NCI-H2107 (cell line): ENCODE measurements at places on chromosomes 13 and 19.
A peak's percentile ranks its signal among the peaks of the same experiment; 100 is the strongest.

GRCh38 chr13:32969516-32969941 lies 46.7 kb upstream of the KL start:
- no peak for DNase-seq

GRCh38 chr13:43305416-43305815 lies 282.0 kb downstream of the DNAJC15 start:
- DNase-seq: no peak

DNA sequence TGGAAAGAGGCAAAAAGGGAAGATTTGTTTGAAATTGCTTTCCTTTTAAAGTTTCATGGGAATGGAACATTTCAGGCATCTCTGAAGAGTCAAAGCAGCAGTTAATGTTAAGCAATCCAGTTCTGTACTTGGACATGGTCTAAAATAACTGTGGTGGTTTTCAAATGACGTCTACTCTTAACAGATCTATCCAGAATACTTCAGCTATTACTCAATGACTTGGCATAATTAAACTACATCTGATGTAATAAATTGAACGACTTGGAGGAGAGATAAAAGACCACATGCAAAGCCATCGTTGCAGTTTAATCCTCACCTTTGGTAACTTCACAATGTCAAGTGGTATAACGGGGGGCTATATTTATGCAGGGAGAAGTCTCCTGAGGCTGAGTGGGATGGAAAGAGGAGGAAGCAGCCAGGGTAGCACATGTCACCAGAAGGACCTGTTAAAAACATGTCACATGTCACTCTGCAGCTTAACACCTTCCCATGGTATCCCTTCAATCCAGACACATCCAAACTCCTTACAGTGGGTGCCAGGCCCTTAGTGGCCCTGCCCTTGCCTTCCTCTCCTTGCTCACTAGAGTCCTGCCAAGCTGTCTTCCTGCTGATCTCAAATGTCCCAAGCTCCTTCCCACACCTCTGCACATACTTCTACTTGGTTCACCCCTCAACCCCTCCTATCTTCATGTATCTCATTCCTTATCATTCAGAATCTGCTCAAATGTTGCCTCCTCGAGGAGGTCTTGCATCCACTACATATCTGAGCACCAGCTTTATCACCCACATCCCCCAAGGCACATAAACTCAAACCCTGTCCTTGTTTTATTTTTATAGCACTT lies 327.8 kb downstream of the SUCLA2 start:
- DNase-seq: no peak

DNA sequence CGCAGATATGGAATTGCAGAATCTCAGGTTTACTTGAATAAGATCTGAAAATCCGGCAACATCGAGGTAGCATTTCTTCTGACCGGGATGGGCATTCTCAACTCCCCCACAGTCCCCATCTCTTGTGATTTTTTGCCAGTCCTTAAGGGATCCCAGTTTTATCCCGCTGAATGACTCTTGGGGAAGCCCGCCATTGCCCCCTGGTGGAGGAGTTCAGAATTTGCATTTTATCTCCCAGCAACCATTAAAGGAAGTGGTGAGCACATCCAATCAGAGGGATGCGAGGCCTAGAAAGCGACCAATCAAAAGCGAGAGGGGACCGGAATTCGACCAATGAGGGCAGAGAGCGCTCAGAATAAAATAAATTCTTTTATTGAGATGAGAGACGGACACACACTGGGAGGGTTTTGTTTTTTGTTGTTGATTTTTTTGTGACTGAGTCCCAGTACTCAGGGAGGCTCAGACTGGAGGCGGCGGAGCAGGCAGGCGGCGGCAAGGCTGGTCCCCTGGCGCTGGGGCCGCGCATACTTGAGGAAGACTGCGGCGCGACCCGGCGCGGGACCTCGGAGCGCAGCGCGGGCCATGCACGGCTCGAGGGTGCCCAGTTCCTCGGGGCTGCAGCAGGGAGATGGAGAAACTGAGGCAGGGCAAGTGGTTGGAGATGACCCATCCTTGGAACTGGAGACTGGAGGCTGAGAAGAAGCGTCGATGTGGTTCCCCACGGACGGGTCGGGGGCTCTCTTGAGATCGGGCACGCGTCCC lies 3.9 kb upstream of the TTC9B start:
- peak; percentile 68 for DNase-seq

DNA sequence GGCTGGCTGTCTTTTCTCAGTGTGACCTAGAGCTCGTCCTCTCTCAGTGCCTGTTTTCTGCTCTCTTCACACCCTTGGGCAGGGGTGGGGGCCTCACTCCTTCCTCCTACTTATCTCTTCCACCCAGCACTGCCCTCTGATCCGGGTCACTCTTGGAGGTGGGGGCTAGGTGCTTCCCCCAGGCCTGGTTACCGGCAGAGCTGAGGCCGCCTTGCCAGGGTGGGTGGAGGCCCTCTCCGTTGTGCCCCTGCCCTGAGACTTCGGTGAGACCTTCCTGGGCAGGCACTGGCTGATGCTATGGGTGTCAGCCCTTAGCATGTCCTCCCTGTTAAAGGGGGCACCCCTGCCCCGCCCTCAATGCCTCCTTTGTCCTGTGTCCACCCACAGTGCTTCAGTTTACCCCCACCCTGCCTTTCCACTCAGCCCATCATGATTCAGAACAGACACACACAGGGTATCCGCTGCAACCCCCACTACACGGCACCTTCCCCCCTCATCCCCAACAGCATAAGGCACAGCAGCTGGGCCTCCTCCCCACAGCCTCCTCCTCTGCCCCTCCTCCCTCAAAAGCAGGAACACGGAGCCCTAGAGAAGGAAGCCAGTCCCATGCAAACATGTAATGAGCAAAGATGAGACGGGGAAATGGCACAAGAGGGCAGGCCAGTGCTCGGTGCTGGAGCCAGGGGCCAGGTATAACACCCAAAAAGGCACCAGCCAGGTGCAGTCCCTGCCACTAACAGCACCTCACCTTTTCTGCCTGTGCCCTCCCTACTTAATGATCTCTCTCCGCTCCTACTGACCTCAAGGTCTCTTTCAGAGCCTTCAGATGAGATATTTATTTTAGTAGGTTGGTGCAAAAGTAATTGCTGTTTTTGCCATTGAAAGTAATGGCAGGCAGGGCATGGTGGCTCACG lies 9.8 kb downstream of the ZGLP1 start:
- DNase-seq: no peak

DNA sequence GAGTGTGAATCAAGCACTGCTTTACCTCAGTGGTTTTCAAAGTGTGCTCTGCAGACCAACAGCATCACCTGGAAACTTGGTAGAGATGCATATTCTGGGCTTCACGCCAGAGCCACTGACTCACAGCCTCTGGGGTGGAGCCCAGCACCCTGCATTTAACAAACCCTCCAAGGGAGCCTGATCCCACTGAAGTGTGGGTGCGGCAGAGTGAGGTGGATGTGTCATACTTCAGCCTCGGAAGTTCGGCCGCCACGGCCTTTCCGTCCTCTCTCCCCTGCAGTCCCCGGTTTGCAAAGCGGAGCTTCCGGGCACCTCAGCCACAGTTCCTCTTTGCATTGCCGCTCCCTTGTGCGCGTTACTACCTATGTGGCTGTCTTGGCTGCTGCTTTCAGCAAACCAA lies 33.3 kb upstream of the MICU2 start:
- DNase-seq: peak; percentile 52

DNA sequence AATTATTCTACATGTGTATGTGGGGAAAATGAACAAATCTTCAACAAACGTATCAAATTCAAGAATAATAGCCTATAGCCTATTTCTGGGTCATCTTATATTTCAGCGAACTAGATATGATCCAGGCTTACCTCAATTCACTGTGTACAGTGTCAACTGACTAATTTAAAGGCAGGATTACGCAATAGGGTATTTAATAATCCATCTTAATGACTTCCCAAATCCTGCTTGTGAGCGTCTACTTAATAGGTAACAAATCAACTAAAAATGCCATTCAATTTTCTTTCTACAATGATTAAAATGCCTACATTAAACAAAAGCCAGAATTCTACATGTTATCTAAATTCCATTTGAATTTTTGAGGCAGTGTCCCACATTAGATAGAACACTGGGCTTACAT lies 67.0 kb downstream of the USP12 start:
- DNase-seq: no peak

DNA sequence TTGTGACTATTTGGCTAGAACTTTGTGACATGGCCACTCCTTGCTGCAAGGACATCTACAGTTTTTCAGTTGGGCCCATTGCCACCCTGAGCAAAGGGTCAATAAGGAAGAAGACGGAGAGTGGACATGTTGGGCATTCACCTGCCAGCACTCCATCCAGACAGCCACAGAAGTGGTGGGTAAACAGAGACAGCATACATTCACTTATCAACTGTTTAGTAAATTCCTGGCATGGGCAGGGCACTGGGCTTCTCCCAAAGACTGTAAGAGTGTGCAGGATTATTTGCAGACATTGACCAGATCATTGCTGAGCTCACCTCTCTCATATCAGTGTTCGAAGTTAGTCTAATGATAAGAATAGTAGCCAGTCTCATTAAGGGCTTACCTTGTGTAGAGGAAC lies 29.2 kb downstream of the SIPA1L3 start:
- no peak for DNase-seq

DNA sequence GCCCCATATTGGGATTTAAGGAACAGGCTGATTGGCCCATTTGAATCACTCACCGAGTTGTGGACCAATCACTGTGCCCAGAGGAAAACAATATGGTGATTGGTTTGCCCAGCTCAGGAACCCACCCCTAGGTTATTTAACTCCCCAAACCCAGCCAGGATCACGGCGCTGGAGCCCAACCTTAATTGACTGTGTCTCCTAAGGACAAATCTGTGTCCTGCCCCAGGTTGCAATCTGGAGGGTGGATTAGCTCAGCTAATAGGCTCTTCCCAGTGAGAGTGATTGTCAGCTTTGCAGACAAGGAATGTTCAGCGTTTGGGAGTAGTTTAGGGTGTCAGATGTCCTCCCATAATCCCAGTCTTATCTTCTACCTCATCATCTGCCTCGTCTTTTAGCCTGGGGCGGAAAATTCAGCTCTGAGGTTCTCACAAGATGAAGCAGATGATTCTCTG lies 3.5 kb upstream of the ZNF358 start:
- DNase-seq: no peak

DNA sequence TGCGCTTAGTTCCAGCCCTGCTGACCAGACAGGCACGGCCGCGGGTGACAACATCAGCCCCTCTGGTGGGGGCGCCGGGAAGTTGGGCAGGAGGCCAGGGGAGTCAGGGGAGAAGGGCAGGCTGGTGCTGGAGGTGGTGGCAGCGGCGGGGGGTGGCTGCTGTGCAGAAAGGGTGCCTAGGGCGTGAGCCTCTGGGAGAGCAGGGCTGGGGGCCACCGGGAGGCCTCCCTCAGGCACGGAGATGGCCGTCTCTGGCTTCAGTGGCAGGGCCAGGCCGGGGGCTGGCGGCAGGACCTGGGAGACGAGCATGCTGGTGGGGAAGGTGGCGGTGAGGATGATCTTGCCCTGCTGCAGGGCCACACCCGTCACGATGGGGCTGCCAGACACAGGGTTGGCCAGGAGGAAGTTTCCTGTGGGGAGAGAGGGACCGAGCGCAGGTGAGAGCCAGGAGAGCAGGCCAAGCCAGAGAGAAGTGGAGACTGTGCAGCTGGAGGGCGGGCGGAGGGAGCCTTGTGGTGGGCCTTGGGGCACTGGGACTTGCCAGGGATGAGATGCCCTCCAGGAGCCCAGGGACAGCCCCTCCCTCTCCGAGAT lies 3.3 kb downstream of the SIX5 start:
- no peak for DNase-seq

DNA sequence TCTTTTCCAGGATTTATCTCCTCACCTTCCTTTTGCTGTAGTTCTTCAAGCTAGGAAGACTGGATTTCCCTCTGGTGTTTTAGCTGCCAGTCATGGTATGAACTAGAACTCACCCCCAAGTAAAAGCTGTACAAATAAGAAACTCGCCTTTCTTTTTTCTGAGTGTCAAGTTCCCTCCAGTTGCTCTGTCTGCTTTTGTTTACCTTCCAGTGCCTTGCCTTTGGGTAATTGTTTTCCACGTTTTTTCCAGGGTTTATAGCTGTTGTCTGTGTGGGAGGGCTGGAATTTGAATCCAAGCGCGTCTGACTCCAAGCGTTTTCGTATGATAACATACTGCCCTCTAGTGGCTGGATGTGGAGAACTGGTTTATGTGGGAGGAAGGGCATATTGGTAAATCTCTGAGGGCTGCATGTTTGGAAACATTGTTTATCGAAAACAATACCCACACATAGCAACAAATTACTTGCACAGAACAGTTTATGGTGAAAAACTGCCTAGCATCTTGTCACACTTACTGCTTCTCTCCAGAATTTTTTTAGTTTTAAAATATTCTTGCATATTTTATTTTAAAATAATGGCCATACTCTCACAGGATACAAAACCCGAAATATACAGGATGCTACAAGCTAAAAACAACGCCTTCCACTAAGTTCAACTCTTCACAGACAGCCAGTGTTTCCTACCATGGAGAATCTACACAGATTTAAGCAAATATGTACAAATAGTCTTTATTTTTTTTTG lies 19.2 kb downstream of the RCN3 start:
- peak; percentile 95 for DNase-seq

- DNase-seq: no peak
These were observed 100.1 kb upstream of the CLDN10 start for GRCh38 chr13:95452375-95452774.

DNA sequence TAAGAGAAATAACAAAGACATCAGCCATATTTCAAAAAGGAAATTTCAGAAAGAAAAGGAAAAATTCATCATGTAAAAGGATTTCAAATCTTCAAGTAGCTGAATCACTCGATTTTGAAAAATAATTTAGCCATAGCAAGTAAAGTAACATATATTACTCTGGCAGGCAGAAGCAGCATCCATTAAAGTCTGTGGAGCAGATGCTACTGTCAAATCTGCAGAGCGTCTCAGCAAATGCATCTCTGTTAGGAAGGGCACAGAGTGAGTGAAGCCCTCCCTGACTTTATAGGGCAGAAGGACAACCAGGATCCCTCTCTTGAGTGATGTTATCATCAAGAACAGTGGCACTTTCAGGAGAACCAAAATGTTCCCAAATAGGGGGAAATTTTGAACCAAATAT lies 445.5 kb downstream of the EFNB2 start:
- no peak for DNase-seq

GRCh38 chr13:98374750-98375149 lies 197.7 kb upstream of the RNF113B start:
- DNase-seq: no peak

- DNase-seq: no peak
These were observed 1.2 kb upstream of the ARID3A start for GRCh38 chr19:924553-925086.

DNA sequence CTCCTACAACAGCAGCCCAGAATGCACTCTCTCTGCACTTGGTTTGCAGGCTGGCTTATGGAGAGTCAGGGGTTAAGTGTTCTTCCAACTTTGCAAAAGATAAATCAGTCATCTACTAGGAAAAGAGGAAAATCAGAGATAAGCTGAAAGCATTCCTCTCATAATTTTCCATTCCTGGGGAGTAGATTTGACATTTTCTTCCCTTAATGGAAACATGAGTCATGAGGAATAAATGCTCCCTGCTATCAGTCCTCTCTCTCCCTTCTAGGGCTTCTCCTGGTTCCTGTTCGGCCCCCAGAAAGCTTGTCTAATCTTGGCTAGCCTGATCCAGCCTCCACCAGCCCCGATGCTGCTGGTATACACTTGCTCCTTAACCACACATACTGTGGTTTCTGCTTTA lies 28.4 kb upstream of the ENOX1 start:
- DNase-seq: no peak
